Smooth muscle cell of the brain vasculature (primary cell): ENCODE measurements at places on chromosomes 12 and 14.

GRCh38 chr14:91193069-91193468 lies 51.4 kb downstream of the GPR68 start:
- DNase-seq: no peak

DNA sequence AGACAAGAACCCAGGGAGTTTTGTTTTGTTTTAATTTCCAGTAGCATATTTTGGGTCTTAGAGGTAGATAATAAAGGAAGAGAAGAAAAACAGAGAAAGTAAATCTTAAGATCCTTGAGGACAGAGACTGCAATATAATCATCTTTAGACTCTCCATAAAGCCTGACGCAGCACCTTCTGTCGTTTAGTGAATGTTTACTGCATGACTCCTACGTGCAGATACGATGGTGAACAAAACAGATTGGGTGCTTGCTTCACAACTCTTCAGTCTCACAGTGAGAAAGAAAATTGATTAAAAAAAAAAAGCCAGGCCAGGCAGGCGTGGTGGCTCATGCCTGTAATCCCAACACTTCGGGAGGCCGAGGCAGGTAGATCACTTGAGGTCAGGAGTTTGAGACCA lies 86.9 kb downstream of the STON2 start:
- no peak for DNase-seq

GRCh38 chr14:54902143-54902520 lies 494 bp downstream of the GCH1 start:
- DNase-seq: no peak

GRCh38 chr12:71178162-71178561 lies 20.4 kb upstream of the TSPAN8 start:
- no peak for DNase-seq

GRCh38 chr12:97967831-97968230 lies 505.2 kb downstream of the RMST start:
- DNase-seq: no peak

DNA sequence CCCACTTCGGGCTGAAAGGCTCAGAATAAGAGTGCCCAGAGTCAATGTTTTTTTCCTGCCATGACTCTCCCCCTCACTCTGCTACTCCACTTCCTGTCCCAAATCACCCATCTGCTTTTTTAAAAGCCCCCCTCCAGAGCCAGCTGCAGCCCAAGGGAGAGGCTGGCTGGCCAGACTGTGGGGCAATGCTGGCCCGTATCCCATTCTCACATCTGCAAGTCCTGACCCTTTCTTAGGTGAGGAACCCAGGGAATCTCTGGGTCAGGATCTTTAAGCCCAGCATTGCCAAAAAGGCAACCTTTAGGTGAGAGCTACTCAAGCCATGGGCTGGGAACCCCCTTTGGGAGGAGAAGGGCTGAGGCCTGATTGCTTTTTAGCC lies 1.7 kb upstream of the ITGA5 start:
- no peak for DNase-seq

DNA sequence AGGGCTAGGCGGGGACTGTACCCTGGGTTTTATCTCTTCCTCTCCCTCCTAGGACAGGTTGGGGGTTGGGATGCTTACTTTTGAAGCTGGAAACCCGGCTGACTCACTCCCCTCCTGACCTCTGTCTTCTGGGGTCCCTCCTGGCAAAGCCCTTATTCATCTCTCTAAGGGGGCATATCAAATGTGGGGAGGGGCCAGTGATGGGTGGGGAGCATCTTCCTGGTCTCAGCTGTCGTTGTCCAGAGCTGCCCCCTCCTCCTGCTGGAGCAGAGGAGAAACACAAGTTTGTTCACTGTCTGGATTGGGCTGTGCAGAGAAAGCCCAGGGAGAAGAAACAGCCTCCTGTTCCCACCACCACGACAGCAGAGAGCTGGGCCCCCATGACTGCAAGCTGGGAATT lies 85.8 kb downstream of the TNFAIP2 start:
- DNase-seq: no peak

DNA sequence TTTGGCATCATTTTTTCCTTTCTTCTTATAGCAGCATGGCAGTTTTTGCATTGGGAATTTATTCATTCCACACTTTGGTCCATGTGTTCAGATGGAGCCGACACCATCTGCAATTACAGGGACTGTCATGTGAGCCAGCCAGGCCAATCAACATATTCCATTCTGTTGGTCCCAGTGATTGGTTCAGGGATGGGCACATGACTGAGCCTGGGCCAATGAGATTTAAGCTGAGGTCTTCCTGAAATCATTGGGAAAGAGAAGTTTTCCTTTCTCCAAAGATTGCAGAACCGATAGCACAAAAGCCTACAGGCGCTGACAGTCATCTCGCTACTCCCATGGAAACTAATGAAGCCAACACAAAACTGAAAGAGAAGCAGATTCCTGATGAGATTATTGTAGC lies 841.5 kb upstream of the TMEM132C start:
- DNase-seq: no peak

- DNase-seq: no peak
These were observed 248.5 kb upstream of the FBXO33 start for GRCh38 chr14:39680777-39681176.

GRCh38 chr12:2507814-2508213 lies 287.0 kb upstream of the FKBP4 start:
- DNase-seq: no peak

DNA sequence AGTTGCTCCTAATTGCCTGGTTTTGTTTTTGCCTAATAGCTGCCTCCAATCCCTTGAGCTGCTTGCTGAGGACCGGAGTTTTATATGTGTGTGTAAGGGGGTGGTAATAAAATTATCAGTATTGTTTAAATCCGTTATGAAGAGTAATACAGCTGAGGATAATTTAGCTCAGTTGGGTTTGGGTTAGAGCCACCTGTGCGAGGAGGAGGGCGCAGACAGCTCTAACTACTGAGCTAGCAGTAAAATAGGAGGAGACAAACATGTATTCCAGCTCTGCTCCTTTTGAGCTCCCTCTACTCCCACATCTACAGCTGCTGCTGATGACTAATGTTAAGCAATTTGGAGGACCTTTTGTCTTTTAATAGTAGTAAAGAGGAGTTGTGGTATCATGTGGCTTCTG lies 61.5 kb downstream of the SPATS2 start:
- DNase-seq: peak; percentile 3

GRCh38 chr12:69837657-69838415 lies 12.8 kb downstream of the MYRFL start:
- DNase-seq: no peak

- DNase-seq: no peak
These were observed 315.3 kb downstream of the MED13L start for GRCh38 chr12:115962216-115962615.

DNA sequence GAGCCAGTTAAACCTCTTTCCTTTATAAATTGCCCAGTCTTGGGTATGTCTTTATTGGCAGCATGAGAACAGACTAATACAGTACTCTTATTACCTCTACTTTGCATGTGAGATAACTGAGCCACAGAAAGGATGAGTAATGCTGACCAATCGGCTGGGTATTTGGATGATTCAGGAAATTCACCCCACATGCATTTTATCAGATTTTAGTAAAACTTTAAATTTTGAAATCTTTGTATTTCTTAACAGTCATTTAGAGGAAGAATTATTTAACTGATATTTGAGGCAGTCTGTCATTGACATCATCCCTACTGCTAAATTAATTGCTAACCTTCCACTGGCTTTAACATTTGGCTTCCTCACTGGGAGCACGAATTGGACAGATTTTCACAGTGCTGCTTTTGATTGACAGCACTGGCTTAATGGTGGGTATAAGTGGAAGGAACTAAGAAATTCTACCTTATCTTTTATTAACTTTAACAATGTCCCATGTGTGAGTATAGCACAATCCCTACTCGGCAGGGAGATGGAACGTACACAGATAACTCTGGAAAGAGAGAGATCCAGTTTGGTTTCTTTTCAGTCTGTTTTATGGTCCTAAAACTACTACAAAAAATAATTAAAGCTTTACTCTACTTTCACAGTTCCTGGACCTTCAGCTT lies 261.0 kb downstream of the DACT1 start:
- no peak for DNase-seq

DNA sequence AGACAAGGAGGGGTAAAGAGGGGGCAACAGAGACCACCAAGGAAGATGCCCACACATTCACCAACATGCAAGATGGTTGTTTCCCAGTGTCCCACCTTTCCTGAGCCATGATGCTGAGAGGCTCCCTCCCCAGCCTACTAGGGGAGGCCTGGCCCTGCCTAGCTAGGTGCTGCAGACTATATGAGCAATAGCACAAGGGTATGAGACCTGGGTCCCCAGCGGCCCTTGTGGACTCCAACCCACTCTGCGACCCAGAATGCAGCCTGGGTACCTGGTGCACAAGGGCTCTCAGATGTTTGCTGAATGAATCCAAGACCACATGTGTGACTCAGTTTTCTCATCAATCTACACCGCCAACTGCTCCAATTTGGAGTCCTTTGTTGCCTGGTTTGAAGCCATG lies 13.9 kb downstream of the TGFB3 start:
- DNase-seq: no peak

DNA sequence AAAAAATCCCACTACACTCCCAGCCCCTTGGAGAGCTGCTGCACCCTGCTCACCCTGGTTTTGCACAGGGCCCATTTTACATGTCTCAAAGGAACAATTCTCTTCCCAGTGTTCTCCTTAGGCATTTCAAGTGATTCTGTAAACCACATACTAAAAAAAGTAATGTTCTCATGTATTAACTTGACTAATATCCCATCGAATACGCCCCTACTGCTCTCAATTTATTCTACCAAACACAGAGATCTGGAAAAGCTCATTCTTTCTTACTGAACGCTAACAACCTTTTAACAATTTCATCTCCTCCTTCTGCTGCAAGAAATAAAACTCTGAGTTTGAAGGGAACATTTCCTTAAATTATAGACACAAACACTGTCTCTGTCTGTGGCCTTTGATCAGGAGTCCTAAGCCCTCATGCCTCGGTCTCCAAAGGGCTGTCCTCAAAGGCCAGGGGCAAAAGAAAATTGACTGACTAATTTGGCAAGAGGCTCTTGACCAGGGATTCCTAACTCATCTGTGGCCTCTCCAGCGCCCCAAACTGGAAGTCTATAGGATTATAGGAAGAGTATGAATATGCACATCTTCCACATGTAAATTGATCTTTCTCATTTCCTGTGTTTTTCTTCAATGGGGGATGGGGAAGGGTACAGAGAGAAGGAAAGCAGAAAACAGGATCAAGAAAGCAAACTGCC lies 17.1 kb upstream of the TSPAN11 start:
- DNase-seq: no peak

DNA sequence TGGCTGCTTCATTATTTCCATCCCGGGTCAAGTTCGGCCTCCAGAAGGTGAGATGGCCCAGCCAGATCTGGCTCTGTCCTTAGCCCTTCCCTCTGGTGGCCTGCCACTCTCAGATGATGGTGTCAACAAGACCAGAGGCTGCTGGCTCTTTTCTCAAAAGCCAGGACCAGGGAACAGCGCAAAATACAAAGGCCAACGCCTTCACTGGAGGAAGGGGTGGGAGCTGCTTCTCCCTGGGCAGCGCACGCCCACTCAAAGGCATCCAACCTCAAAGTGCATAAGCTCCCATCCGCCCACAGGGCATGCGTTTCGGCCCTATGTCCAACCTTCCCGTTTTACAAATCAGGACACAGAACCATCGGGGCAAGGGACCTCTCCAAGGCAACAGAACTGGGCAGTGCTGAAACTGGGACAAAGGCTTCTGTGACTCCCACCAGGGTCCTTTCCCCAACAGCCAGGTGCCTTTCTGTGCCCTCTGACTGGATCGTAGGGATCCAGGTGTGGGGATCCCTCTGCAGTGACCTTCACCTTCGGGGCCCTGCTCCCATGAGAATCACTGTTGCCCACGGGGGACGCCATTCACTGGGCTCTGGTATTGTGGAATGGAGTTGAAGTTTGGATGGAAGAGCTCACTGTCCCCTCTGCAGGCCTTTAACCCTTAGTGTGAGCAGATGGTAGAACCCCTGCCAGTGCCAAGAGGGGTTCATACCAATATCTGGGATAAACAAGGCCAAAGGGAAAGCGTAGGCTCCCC lies 76.8 kb downstream of the NINJ2 start:
- no peak for DNase-seq

- no peak for DNase-seq
These were observed at the start of gene MYF5 for GRCh38 chr12:80716696-80717469. Gene MYF5 (plus strand): TSS chr12:80716912. CDS start chr12:80717064, 152 bp downstream.

DNA sequence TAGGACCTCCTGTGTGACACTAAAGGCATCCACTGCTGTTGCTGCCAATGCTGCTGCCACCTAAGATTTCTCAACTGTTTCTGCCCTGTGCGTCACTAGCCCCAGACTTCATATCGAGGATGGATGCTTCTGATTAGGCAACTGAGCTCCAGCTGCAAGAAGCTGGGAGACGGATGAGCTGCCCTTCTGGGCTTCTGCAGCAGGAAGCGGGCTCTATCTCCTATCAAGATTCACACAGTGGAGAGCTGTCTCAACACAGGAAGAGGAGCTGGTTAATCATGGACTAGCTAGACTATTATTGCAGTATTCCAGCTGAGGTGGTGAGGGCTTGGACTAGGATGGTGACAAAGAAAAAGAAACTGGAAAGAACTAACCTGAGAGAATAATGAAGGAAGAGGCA lies 59.2 kb upstream of the PELI2 start:
- no peak for DNase-seq

DNA sequence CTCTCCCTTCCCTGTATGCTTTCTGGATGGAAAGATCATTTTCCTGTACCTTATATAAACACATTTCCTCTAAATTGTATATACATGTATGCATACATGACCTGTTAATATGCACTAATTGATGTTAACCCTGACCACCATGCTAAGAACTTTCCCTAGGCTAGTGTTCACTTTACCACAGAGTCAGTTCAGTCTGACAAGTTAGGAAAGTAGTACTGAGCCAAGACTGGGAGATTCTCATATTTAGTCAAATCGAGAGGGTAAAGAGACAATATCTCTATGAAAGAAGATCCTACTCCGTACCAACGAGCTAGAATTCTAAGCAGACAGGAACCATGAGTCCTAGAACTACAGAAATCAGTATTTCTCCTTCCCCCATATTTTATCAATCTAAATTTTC lies 36.8 kb downstream of the ATF7 start:
- no peak for DNase-seq
